Dermis blood vessel endothelial cell (primary cell): ENCODE measurements at places on chromosomes 2 and 18. TPM values are rescaled to one million over a fixed set of nuclear protein-coding genes. Genes with fewer than 3 reads are reported as not detected.
A peak's percentile ranks its signal among the peaks of the same experiment; 100 is the strongest.

Gene HOXD12
- not detected in 2 replicates for total RNA-seq

Gene ABCG8
- not detected in 2 replicates for total RNA-seq

DNA sequence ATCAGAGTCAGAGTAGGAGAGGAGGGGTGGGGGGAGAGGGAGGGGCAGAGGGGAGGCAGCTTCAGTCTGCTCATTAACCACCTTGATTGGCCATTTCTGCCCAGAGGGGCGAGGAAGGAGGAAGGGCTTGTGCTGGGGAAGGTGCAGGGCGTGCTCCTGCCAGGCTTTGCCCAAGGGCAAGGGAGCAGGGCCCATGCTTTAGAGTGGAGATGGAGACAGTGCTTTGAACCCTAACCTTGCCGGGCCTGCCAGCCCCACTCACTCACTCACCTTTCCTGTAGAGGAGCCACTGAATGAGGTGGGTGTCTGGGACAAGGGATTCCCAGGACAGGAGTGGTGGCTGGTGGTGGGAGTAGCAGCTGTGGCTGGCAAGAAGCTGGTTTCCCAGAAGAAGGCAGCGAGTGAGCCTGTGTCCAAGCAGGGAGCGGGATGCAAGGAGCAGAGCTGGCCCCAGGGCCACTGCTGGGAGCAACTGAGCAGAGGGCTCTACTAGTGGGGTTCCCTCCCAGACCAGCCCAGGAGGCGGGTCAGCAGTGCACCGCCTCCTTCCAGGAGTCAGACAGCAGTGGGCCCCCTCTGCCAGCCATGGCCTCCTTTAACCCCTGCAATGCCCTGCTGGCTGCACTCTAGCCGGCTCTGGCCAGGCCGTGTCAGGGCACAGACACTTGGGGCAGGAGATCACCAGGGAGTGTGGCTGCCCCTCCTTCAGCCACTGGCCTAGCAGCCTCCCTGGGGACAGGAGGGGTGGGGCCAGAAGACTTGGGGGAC is 3.6 kb upstream of the RUFY4 start:
- DNase-seq = no peak

DNA sequence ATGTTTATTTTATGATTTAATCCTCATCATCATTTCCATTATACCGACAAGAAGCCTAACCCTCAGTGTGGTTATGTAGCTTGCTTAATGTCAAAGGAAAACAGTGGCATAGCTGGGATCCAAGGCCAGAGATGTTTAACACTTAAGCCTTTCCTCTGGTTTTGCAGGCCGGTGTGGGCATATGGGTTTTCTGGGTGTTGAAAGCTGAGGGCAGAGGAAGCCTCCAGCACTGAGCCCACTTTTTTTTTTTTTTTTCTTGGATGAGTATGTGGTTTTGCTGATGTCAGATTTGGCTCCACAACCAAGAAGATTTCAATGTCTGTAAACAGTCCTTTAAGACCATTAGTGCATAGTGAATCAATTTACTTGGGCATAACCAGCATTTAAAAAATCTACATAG is 41.3 kb downstream of the LHCGR start:
- no peak for DNase-seq

- no peak for DNase-seq
Observed at GRCh38 chr2:159183346-159183745, 103.2 kb downstream of the WDSUB1 start.

DNA sequence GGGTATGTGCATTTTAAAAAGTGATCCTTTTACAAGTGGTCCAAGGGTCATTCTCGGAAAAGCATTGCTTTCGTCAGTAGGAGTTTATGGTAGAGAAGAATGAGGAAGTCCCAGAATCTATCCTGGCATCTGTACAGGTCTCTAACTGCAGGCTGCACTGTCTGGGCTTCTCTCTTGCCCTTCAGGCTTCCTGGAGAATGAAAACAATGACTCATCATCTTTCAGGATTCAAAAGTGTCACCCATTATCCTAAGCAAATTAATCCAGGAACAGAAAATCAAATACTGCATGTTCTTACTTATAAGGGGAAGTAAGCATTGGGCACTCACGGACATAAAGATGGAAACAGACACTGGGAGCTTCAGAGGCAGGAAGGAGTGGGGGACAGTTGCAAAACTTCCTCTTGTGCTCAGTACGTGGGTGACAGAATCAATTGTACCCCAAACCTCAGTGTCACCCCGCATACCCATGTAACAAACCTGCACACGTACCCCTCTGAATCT is 60.2 kb upstream of the TXNDC2 start:
- DNase-seq = peak; percentile 87

DNA sequence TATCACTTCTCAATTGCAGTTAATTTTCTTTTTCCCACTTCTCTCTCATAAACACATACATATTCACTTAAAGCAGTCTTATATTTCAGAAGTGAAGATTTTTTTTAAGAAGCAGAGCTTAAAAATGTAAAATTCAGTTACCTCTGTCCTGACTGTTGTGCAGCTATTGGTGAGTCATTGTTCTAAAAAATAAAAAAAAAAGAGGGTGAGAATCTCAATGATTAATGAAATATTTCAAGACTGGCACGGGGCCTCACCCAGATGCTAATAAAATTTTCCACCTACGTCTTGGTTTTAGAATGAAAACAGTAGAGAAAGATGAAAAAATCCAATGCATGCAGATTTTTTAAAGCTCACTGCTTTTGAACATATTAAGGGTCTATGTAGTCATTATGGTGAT is 67.7 kb downstream of the RDH14 start:
- DNase-seq = no peak

DNA sequence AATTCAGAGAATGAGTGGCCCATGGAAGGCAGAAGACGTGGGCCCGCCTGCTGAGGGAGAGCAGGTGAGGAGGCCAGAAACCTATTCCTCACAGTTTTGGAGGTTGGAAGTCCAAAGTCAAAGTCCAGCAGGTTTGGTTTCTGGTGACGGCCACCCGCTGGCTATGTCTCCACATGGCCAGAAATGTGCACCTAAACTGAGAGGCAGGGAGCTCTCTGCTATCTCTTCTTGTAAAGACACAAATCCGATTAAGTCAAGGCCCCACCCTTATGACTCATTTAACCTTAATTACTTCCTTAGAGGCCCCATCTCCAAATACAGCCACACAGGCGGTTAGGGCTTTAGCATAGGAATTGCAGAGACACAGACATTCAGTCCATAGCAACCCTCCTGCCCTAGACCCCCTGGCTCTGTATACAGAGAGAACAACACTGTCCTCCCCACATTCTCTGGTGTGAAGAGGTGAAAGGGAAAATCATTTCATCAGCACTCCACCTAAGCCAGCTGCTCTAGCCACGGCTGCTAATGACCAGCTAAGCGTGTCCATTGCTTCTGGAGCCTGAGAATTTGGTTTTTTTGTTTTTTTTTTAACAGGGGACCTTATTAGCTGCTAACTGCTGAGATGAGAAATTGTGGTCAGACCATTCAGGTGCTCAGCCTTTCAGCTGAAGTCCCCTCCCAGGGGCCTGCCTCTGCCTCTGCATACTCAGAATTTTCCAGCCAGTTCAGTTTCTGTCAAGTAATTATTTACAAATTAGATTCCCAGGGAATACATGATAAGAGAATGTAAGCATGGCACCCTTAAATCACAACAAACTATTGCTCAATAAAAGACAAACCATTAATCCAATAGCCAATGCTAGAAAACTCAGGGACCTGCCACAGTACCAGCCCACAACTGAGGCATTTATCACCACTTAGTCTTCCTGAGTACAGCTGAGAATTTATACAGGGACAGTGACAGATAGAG is 368.7 kb upstream of the ID2 start:
- no peak for DNase-seq
